ENCODE measurements at places on chromosomes 3 and 15.

- DNase-seq: no peak
These were observed 34.4 kb downstream of the B3GNT5 start for GRCh38 chr3:183287301-183287971.

DNA sequence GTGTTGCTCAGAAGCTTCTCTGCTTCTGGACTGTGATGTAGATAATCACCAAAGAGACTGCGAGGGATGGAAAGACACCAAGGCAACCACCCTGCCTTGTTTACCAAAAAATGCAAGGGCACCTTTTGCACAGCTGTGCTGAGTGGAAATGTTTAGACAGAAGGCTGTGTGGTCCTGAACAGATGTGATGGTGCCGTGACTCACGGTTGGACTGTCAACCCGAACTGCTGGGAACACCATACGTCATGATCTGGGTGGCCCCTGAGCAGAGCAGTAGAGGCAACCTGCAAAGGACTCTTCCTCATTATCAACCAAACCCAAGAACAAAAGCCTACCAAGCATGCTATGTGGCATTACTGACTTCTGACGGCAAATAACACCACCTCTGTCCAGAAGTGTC is 61.3 kb upstream of the LPP start:
- peak; percentile 29 for DNase-seq

DNA sequence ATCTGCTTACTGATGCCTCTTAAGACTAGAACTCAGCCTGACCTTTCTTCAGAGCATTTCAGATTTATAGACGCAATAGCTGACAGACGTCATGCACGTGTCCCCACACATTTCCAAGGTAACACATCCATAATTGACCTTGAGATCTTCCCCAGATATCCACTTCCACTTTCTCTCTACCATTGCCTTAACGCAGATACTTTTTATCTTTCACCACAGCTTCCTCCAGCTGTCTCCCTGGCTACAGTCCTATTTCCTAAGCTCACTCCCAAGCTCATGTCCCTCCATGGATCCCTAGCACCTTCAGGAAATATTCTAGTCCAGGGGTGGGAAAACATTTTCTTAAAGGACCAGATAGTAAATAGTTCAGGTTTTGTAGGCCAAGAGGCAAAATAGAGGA is 173.0 kb upstream of the MITF start:
- DNase-seq: no peak

DNA sequence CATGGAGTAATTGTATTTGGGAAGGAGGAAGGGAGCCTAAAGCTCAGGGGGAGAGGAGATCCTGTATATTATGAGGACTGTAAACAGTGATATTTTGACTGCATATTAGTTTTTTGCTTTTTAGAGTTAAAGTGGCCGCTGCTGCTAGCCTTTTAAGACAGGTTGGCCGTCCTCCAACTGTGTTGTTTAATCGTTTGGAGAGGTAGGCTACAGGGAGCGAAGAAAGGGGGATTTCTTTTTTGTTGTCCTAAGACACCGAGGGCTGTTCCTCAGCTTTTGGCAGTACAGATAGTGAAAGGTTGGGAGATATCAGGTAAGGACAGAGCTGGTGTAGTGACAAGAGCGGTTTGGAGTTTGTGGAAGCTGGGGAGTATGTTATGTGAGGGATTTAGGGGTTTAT is 38.2 kb upstream of the RNF7 start:
- DNase-seq: no peak

DNA sequence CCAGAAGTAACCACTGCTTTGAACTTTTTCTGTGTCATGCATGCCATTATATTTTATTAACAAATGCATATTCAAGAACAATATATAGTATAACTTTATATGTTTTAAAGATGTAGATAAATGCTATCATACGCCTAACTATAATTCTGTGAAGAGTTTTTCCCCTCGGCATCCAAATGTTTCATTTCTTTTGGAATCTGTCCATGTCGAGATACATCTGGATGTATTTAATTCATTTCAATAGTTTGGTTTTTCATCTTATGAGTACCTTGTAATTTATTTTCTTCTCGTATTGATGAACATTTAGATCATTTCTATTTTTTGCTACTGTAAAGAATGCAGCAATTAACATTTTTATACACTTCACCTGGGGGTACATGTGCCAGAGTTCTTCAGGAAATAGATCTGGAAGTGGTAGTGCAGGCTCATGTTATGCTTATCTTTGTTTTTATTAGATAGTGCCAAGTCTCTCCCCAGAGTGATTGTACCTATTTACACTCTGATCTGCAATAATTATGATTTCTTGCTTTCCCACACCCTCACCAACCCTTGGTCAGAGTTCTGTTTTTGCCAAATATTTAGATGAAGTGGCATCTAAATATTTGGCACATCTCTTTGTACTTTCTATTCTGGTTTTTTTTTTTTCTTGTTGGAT is 29.7 kb downstream of the USP13 start:
- no peak for DNase-seq

GRCh38 chr3:143769616-143770015 is 78.7 kb downstream of the SLC9A9 start:
- DNase-seq: no peak

DNA sequence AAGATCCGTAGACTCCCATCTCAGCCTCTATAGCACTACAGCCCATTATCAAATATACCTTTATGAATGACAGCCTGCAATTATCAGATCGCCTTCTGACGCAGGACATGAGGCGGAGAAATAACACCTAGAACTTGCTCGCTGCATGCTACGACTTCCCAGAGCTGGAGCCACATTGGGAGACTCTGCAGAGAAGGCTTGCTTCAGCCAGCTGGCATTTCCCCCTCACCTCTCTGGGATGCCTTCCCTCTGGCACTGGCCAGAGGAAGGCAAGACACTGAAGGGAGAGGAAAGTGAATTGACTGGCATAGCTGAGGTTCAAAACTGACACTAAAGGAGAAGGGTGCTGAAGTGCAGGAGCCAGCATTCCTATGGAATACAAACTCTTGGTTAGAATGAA is 131.7 kb downstream of the GABRB3 start:
- no peak for DNase-seq

GRCh38 chr3:151722856-151723255 is 10.9 kb upstream of the AADACL2 start:
- no peak for DNase-seq

GRCh38 chr3:143084856-143085731 is 34.5 kb upstream of the CHST2 start:
- peak; percentile 35 for DNase-seq

- DNase-seq: no peak
These were observed 23.0 kb downstream of the TPM1 start for GRCh38 chr15:63065262-63066221.

DNA sequence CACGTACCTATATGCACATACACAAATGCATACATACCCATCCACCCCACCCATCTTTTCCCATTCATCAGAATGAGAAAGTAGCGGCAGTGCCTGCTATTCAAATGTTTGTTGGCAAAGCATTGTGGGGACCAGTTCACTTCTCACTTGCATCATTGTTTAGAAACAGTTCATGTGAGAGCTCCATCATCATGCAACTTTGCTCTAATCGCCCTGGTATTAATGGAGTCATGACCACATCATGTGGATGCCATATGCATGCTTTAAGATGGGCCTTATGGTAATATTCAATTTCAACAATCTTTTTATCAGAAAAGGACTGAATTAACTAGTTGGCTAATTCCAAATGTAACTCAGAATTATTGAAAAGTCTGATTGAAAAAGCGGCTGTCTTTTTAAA is 80.5 kb downstream of the LRTM1 start:
- no peak for DNase-seq

DNA sequence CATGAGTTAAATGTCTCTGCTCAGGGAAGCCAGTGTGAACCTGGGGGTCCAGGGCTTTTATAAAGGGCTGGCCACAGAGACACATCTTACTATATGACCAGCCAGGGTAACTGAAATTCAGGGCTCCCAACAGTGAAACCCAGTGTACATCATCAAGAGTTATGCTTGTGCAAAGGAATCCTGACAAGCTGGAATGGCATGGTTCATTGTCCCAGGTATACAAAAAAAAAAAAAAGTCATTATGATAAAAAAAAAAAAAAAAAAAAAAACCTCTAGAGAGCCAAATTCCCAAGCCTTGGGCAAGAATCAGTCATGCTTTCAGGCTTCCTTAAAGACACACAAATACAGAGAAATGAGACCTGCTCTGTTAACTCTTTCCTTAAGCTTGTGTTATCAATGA is 452.0 kb downstream of the GABRG3 start:
- DNase-seq: no peak

DNA sequence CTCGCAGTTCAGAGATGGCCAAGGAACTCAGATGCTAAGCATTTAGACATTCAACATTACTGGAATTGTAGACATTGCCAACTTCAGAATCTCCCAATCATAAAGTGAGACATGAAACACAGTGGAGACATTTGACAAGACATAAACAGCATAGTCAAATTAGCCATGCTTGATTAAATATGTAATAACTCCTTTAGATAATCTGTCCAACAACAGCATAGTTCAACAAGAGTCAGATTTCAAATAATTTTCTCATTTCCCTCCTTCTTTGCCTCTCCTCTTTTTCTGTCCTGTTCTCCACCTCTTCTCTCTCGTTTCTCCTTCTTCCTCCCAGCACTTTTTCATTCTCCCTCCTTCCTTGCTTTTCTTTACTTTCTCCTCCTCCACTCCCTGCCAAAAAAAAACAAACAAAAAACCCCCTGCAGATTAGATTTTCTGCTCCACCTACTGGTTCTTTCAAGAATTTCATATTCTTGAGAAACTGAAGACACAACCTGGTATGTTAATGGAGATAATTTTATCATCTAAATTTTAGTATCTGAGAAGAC is 20.2 kb downstream of the CPOX start:
- no peak for DNase-seq

GRCh38 chr15:38068626-38069391 is 134.4 kb downstream of the TMCO5A start:
- DNase-seq: peak; percentile 69

DNA sequence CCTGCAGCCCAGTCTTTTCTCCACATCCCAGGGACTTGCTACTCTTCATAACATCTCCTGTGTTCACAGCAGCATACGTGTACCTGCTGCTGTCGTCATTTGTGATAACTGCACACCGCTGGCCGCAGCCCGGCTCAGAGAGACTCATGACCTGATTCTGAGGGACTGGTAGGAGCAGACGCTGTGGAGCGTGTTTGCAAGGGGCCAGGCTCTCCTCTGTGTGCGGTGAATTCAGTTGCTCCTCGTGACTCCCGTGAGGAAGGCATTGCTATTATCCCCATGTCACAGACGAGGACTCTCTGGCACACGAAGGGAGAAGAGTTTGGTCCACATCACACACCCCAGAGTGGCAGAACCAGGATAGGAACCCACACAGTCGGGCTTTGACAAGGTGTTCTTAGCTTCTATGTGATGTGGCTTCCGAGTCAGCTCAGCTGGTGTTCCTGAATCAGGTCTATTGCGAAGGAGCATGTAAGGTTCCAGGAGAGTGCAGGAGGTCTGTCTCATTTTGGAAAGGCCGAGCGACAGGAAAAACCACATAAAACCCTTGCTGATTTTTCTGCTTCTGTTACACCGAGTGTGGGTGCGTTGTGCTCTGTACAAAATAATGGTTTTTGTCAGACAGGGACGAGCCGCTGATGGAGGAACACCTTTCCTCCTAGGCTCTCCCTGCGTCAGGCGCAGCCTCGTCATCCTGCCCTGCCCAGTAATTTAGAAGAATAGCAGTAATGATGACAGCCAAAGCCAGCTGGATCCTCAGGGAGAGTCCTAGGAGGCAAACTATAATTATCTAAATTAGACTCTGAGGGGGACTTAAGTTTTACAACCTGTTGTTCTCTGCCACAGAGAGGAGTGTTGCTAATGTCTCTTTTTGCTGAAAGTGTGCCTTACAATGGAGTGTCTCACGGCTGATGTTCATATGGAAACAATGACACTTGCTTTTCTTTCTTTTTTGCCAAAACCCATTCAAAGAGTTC is 157.5 kb upstream of the RGMA start:
- no peak for DNase-seq

DNA sequence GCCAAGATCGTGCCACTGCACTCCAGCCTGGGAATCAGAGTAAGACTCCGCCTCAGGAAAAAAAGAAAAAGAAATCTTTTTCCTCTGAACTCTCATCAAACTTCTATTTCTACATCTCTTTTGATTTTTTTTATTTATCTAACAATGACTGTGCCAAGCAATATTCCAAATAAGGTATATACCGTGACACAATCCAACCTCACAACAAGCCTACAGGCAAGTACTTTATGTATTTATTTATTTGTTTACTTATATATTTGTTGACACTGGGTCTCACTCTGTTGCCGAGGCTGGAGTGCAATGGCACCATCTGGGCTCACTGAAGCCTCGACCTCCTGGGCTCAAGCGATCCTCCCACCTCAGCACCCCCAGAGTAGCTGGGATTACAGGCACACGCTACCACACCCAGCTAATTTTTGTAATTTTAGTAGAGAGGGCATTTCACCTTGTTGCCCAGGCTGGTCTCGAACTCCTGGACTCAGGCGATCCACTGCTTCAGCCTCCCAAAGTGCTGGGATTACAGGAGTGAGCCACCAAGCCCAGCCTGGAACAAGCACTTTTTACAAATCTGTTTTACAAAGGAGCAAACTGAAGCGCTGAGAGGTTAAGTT is 94.9 kb upstream of the CHD2 start:
- DNase-seq: no peak

- DNase-seq: no peak
These were observed 124.8 kb upstream of the ABI3BP start for GRCh38 chr3:101117980-101118379.

- no peak for DNase-seq
These were observed 166.7 kb downstream of the SLCO3A1 start for GRCh38 chr15:92020207-92020606.

- DNase-seq: no peak
These were observed 61.4 kb downstream of the ZNF609 start for GRCh38 chr15:64521726-64522164.

- DNase-seq: no peak
These were observed 34.1 kb upstream of the NR2C2 start for GRCh38 chr3:14913071-14913925.

GRCh38 chr3:30457726-30458125 is 148.7 kb upstream of the TGFBR2 start:
- DNase-seq: no peak

DNA sequence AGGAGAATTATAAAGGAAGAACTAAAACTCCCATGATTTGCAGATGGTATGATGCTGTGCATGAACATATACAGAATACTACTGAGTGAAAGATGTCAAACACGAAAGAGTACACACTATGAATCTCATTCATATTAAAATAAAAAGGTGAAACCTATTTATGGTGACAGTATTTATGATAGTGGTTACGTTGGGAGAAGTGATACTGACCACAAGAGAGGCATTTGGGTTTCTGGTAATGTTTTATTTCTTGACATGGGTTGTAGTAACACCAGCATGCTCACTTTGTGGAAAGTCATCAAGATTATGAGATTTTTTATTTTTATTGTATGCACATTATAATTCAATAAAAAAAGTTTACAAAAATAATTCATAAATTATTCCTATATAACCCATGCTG is 324.0 kb downstream of the GAP43 start:
- DNase-seq: no peak

- DNase-seq: no peak
These were observed 99.7 kb upstream of the VGLL3 start for GRCh38 chr3:87090631-87091030.

DNA sequence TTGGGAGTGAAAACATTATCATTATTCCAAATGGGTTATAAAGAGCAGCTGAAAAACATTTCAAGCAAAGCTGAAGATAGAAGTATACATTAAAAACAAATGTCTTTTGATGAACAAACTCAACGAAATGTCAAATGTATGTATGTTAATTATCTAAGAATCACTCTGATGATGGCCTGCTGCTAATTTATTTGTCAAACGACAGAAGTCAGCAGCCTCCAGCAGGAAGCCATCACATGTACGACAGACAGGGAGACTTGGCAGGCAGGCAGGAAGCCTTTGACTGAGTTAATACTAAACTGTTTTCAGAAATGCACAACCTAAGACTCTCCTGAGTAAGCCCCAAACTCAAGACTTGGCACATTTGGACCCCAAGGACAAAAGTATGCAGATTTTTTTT is 491.1 kb downstream of the ZNF385D start:
- DNase-seq: no peak

Measured in AG08396 (cell line).